ENCODE measurements at places on chromosomes 12 and 14. TPM values are rescaled to one million over a fixed set of nuclear protein-coding genes. Genes with fewer than 3 reads are reported as not detected.

ORMDL2 gene
- 28.1 TPM for polyA plus RNA-seq

KRT71 gene
- not detected for polyA plus RNA-seq

REP15 gene
- polyA plus RNA-seq, result 0.89 TPM

CD69 gene
- 49.2 TPM for polyA plus RNA-seq

SLCO1B1 gene
- not detected for polyA plus RNA-seq

SLC17A8 gene
- polyA plus RNA-seq, result not detected

SCYL2 gene
- polyA plus RNA-seq, result 9.5 TPM

GLIPR1L2 gene
- 0.07 TPM for polyA plus RNA-seq

SSPN gene
- 7.0 TPM for polyA plus RNA-seq

TCL1B gene
- polyA plus RNA-seq, result 3.8 TPM

RAB2B gene
- 7.2 TPM for polyA plus RNA-seq

TSPAN11 gene
- polyA plus RNA-seq, result 0.67 TPM

DNAJC22 gene
- 0.10 TPM for polyA plus RNA-seq

PTGDR gene
- 1.4 TPM for polyA plus RNA-seq

FOXN4 gene
- polyA plus RNA-seq, result 0.05 TPM

ARG2 gene
- polyA plus RNA-seq, result 1.0 TPM

STAT2 gene
- 41.5 TPM for polyA plus RNA-seq

RERG gene
- 26.9 TPM for polyA plus RNA-seq

CABP1 gene
- polyA plus RNA-seq, result 2.8 TPM

SIX4 gene
- polyA plus RNA-seq, result 0.04 TPM

TSPAN8 gene
- polyA plus RNA-seq, result 2.5 TPM

ALDH1L2 gene
- polyA plus RNA-seq, result 0.22 TPM

TEAD4 gene
- 5.1 TPM for polyA plus RNA-seq

KERA gene
- not detected for polyA plus RNA-seq

RD3L gene
- not detected for polyA plus RNA-seq

PRB2 gene
- polyA plus RNA-seq, result 0.06 TPM

CRACR2A gene
- 3.3 TPM for polyA plus RNA-seq

GPR68 gene
- 0.50 TPM for polyA plus RNA-seq

P2RX2 gene
- 2.8 TPM for polyA plus RNA-seq

SLC10A1 gene
- not detected for polyA plus RNA-seq

IL22 gene
- polyA plus RNA-seq, result not detected

VRK1 gene
- 16.7 TPM for polyA plus RNA-seq

RTN1 gene
- 6.0 TPM for polyA plus RNA-seq

MYF5 gene
- polyA plus RNA-seq, result not detected

KLHL33 gene
- 0.22 TPM for polyA plus RNA-seq

HIGD1C gene
- polyA plus RNA-seq, result not detected

CCDC59 gene
- polyA plus RNA-seq, result 47.0 TPM

KIF26A gene
- 7.8 TPM for polyA plus RNA-seq

TNS2 gene
- polyA plus RNA-seq, result 36.6 TPM

PTGER2 gene
- polyA plus RNA-seq, result 2.8 TPM

LALBA gene
- not detected for polyA plus RNA-seq

RNF41 gene
- polyA plus RNA-seq, result 21.0 TPM

LRP6 gene
- 1.2 TPM for polyA plus RNA-seq

KRT78 gene
- polyA plus RNA-seq, result 0.83 TPM

KLRK1 gene
- polyA plus RNA-seq, result 45.9 TPM

OR4E2 gene
- polyA plus RNA-seq, result not detected

Data from spleen (tissue), 13 donors.